ENCODE measurements at places on chromosomes 6 and 20.
A peak's percentile ranks its signal among the peaks of the same experiment; 100 is the strongest.

- DNase-seq, result no peak
These were observed 351.9 kb downstream of the COL12A1 start for GRCh38 chr6:74853991-74854390.

- no peak for DNase-seq
These were observed 13.6 kb upstream of the UBR2 start for GRCh38 chr6:42550277-42550676.

DNA sequence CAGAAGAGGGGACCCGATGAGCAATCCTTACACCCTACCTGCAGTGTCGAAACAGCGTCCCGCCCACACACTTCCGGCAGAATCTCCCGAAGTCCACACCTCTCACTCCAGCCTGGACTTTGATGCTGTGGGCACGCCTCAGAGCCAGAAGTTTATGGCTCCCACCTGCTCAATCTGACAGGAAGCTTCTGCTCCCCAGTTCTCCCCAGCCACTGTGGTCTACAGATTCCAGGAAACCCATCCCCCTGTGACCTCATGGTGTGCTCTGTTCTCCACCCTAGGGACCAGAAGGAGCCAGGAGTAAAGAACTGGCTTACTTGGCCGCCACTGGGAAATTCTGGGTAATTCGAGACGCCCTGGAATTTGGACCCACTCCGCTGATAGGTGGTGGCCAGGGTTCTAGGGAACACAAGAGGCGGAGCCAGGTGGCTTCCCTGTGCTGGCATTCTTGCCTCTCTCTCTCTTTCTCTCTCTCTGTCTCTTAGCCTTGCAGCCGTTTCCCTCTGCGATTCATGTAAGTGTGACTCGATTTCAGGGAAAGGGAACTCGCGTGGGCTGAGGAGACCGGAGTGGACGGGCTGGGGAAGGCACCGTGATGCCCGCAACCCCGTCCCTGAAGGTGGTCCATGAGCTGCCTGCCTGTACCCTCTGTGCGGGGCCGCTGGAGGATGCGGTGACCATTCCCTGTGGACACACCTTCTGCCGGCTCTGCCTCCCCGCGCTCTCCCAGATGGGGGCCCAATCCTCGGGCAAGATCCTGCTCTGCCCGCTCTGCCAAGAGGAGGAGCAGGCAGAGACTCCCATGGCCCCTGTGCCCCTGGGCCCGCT lies at the start of gene TRIM15:
Gene TRIM15 (plus strand): TSS at position 457 of the 828 bp plus-strand sequence. CDS start 139 bp downstream, at position 596.
- DNase-seq, result peak; percentile 34

DNA sequence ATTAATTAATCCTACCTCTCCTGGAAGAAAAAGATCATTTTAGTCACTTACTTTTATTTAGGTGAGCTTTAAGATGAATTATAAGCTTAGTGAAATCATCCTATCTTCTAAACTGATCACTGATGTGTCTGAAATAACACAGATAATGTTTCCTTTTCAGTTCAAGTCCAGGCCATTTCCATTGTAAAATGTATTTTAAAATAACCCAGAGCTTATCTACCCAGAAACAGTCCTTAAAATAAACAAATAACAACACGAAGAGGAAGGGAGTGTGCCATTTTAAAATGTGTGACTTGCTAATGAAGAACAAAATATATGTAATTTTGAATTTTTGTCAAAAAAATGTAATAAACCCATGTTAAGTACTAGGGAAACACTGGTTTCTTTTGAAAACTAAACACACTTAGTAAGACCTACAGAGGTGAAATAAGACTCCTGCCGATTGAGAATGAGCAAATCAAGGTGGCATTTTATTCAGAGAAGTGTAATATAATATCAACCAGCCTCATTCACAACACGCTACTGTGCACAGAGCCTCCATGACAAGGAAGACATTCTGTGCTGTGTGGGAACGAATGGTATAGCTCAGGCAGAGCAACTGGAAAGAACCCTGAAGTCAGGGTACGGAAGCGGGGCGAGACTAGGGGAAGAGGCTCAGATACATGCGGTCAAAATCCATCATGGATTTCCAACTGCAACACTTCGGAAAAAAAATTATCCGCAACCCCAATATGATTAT lies 7.7 kb downstream of the LRP11 start:
- no peak for DNase-seq

- no peak for DNase-seq
These were observed 34.6 kb downstream of the QKI start for GRCh38 chr6:163449076-163449475.

DNA sequence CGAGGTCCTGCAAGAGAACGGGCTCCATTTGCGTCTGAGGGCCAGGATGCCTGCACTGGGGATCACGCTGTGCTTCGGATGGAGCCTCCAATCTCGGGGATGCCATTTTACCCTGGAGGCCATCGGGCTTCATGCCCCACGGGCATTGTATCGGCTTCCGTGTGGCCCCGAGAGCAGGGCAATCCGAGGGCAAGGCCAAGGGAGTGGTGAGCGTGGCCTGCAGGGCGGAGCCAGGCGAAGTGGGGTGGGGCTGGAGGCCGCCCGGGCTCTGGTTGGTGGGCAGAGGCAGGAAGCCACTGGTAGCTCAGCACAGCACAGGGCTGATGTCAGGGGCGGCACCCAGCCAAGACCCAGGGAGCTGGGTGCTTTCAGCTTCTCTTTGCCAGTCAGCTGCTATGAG lies 57.5 kb upstream of the BHLHE23 start:
- DNase-seq, result no peak

- no peak for DNase-seq
These were observed 31.1 kb downstream of the OSBPL2 start for GRCh38 chr20:62269378-62269777.

GRCh38 chr6:137783710-137784109 lies 83.3 kb upstream of the TNFAIP3 start:
- no peak for DNase-seq

- peak; percentile 45 for DNase-seq
These were observed 62.6 kb downstream of the BACH2 start for GRCh38 chr6:90233994-90234393.

- no peak for DNase-seq
These were observed 16.8 kb upstream of the SIRPG start for GRCh38 chr20:1674361-1674760.

DNA sequence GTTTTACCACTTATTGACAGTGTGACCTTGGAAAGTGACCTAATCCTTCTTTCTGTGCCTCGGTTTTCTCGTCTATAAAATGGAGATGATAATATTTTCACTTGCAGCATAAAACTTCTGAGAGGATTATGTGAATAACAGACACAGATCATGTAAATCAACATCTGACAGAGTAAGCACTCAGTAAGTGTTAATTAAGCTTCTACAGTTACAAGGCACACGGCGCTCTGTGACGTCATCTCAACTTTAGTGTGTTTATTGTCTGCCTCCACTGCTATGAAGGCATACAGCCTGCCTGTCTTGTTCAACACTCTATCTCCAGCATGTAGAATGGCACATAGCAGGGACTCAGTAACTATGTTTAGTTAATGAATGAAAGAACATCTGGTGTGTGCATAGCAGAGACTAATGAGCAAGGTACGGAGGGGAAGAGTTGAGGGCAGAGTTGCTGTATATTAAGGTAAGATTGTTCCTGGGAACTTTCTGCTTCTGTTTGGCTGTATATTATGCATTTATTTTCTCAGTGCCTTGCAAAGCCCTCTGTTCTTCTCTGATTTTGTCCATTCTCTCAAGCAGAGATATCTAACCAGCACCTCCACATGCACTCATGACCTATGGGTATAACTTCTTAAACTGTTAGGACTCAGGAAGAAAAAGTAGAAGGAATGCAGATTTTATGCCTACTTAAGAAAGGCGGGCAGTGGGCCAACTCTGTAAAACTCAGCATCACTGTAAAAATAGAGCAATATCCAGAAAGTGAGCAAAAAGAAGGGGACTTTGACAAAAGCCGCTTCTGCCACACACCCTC lies 66.4 kb upstream of the STMND1 start:
- DNase-seq, result no peak

GRCh38 chr6:22078802-22079545 lies 217.9 kb downstream of the PRL start:
- no peak for DNase-seq

GRCh38 chr6:142566628-142567396 lies 265.0 kb downstream of the ADGRG6 start:
- DNase-seq, result peak; percentile 30

GRCh38 chr6:11214901-11215300 lies 17.6 kb downstream of the NEDD9 start:
- DNase-seq, result no peak

DNA sequence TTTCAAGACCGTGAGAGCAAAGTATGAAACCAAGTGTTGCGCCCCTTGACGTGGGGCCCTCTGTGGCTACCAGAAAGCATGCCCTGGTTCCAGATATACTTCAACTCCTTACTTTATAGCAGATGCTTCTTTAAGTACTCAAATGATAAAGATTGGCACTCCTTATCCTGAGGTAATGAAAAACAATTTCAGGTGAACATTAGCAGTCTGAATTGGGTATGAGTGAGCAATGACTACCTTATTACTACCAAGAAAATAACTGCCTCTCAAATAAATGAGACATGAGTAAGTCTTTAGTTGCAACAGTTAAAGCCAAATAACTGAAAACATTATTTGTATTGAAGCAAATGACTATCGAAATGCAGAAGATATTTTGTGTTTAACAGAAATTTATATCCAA lies 408.7 kb downstream of the MMUT start:
- no peak for DNase-seq

DNA sequence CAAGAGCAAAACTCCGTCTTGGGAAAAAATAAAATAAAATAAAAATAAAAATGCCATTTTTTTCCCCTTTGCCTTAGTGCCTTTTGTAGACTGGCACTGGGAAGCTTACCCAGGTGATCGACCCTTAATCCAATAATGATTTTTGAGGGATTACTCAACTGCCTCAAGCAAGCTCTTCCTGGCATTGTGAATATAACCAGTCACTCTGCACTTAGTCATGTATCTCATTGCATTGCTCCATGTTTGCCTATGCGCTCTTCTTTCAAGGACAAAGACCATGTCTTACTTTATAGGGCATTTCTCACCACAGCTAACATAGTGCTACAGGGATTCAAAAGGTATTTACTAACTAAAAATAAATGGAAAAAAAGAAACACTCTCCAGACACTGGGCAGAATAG lies 13.0 kb downstream of the GFOD1 start:
- no peak for DNase-seq

DNA sequence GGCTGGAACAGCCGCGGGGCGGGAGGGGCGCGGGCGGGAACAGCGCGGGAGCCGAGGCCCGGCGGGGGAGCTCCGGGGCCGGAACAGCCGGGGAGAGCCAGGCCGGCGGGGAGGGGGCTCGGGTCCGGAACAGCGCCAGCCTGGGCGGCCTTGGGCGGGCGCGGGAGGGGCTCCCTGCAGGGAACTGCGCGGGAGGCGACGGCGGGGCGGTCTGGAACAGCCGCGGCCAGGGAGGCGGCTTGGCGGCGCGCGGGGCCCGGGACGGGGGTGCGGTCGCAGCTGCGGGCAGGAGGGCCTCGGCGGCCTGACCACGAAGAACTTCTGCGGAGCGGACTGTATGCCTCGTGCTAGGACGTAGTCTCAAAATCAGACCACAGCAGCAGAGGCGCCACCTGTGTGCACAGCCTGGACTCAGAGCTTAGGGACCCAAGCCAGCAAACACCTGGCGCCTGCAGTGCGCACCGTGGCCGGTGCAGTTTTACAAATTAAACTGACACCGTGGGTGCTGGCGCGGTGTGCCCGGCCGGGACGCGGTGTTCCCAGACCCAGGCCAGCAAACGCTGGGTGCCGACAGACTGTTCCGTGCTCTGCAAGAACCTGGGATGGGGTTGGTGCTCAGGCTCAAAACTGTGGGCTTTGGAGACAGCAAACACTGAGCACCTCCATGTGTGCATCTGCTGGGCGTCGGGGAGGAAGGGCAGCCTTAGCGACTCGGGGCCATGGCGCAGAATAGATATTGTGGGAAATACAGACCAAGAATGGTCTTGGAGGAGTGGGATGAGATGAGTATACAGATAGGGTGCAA lies 572 bp downstream of the ZNF341 start:
- peak; percentile 77 for DNase-seq

DNA sequence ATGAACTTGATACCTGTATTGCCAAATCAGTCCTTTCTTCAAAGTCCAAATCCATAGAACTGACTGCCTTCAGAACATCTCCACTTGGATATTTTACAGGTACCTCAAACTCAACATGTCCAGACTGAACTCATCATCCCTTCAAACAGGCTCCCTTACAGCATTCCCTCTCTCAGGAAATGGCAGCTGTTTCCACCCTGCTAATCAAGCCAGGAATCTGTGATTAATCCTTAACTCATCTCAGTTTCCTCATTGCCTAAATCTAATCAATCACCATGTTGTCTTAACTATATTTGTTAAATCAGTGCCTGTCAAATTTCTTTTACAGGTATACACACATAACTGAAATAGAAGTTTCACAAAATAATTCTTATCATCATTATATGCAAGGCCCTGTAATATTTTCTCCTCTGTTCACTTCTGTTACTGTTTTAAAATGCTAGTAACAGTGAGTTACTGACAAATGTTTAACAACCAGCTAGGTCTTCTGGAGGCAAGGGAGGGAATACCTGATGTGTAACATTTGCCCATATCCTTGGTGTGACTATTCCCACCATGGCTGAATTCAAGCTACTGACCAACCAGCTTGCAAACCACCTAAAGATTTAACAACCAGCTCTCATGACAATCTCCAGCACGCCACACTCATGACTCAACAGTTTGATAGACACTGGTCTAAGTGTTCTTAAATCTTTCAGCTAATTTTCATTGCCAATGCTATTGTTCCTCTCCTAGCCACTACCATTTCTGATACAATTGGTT lies 124.9 kb downstream of the ADAT2 start:
- DNase-seq, result no peak

- DNase-seq, result no peak
These were observed 124.7 kb downstream of the IRF4 start for GRCh38 chr6:516213-516612.

DNA sequence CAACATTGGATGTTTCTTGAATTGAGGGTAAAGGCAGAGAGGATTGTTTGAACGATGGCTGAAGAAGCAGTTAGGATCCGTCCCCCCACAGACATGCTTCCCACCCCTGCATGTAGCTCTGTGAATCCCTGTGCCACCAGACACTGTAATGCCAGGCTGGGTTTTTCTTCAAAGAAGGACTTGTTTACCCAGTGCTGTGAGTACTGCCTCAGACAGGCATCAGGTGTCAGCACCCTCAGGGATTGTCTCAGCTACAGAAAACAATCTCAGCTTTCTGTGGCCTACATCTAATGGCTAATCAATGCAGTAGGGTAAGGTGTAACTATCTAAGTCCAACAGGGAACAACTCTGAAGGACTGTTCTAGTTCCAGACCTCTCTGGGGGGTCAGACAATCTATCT lies 853.0 kb upstream of the EPHA7 start:
- DNase-seq, result no peak

DNA sequence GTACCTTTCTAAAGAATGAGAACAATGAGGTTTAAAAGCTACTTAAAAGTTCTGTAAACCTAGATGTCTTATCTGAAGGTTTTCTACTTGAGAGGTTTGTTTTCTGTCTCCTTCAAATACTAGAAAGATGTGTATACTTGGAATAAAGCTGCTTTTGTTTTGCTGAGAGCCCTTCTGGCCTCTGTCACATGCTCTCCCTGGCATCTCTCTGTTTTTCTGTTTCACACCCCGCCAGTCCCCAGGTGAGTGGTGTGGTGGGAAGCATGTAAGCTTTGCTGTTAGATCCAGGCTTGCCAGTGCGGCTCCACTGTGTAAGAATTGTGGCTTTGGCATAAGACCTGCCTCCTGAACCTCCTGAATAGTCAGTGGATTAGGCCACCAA lies 56.8 kb downstream of the SNX9 start:
- no peak for DNase-seq

- no peak for DNase-seq
These were observed 9.9 kb downstream of the BAG2 start for GRCh38 chr6:57182017-57182432.

Data from activated T-helper 9 cell treated with anti-CD3 and anti-CD28 coated beads, Interleukin-2, amount 50 U/mL, for 16 hours (primary cell).